ENCODE measurements at places on chromosomes 1 and 21. TPM values are rescaled to one million over a fixed set of nuclear protein-coding genes. Genes with fewer than 3 reads are reported as not detected.

Gene BTBD8
- total RNA-seq: 2.4 TPM

Gene DHDDS
- total RNA-seq: 57.3 TPM

GRCh38 chr1:96488777-96489176, 232.8 kb upstream of the PTBP2 start:
- H3K4me3 ChIP-seq: no peak overlapping the region
- no peak overlapping the region for H3K27ac ChIP-seq

- H3K27ac ChIP-seq: no peak overlapping the region
- H3K36me3 ChIP-seq: no peaks in the 10 kb centered on the region
- no peaks in the 10 kb centered on the region for H3K4me1 ChIP-seq
These were observed 290.5 kb downstream of the AJAP1 start for GRCh38 chr1:4944911-4945310.

DNA sequence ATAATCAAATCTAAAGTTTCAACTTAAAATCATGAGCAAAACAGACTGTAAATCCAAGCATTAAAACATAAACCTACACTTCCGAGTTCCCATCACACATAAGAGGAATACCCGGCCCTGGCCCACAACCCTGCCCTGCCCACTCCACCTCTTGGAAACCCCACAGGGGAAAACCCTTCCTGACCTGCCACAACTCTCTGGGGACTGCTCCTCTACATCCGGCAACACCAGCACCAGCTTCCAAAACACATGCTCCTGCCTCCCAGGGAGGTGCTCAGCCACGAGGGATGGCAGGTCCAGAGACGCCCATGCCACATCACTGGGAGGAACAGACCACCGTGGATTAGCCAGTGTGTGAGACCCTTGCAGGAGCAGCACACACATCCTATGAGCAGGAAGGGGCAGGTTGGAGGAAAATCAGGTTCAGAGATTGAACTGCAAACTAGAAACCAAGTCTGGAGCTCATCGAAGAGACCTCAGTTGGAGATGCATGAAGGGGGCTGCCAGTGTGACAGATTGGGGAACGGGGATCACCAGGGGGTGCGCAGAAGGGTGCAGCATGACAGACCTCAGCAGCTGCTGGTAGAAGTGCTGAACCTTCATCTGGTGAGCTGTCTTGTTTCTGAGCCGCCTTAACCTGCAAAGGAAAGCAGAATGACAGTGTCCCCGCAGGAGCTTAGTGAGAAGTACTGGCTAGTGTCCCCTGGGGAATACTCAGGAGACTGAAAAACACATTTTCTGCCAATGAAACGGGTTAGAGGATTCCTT, 25.8 kb upstream of the LSS start:
- DNase-seq: no peak
- no peaks in the 10 kb centered on the region for H3K27me3 ChIP-seq
- peaks cover 26% of the 10 kb centered on the region for H3K4me1 ChIP-seq
- H3K36me3 ChIP-seq: peaks cover 86% of the 10 kb centered on the region

GRCh38 chr21:44706706-44707581, 4.4 kb downstream of the TSPEAR start:
- H3K36me3 ChIP-seq: no peaks in the 10 kb centered on the region
- no peak for DNase-seq
- peaks cover 73% of the 10 kb centered on the region for H3K27me3 ChIP-seq
- peaks cover 2% of the 10 kb centered on the region for H3K4me1 ChIP-seq
- H3K4me3 ChIP-seq: no peak overlapping the region
- no peak overlapping the region for H3K27ac ChIP-seq

GRCh38 chr1:53279296-53280200, 41.2 kb upstream of the MAGOH start:
- peaks cover 56% of the 10 kb centered on the region for H3K36me3 ChIP-seq
- H3K27me3 ChIP-seq: no peaks in the 10 kb centered on the region
- no peak overlapping the region for H3K27ac ChIP-seq
- no peak for DNase-seq
- H3K4me3 ChIP-seq: no peak overlapping the region
- no peaks in the 10 kb centered on the region for H3K4me1 ChIP-seq
